ENCODE measurements at places on chromosomes 1 and 21.

DNA sequence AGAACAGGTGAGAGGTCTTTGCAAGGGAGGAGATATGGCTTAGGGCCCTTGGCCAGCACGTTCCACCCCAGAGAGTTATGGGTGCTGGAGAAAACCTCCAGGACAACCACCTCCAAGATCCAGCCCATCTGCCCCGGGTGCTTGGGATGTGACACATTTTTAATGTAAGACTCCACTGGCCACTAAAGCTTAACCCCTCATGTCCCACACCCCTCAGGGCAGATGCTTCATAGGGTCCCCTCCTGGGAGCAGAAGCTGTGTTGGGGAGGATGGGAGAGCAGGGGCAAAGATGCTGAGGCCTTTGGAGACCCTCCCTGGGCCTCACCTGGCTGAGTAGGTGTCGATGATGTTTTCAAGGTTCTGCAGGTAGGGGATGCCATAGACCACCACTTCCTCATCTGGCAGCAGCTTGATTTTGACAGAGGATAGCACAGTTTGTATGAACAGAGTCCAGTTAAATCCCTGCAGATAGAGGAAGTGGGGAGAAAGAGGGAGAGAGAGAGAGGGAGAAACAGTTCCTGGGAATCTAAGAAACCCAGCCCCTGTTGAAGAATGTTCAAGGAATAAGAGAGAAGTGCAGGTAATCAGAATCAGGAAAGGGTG lies 11.9 kb downstream of the PRXL2B start:
- DNase-seq = no peak

- no peak for DNase-seq
Observed at GRCh38 chr1:155207806-155208540, at the start of gene THBS3. Gene THBS3 (minus strand): TSS chr1:155207897. CDS start chr1:155207876, 21 bp downstream.

DNA sequence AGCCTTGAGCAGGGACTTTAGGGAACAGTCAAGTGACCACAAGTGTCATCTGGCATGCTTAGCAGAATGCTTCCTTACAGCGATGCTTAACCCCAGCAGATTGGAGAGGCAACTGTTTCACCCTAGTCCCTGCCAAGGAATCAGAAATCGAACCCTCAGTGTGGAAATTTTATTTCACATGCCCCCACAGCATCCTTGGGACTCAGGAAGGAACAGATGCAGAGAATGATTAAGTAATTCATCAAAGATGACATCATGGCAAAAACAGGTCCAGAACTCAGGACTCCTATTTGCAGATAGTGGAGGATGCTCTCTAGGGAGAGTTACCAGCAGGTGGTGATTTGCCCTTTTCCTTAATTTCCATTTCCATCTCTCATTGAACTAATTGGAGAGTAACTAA lies 333.0 kb upstream of the KAZN start:
- DNase-seq = no peak

- DNase-seq = no peak
Observed at GRCh38 chr1:54009406-54009805, 8.6 kb downstream of the LDLRAD1 start.

GRCh38 chr1:84481317-84481716 lies 2.3 kb downstream of the RPF1 start:
- DNase-seq = no peak

DNA sequence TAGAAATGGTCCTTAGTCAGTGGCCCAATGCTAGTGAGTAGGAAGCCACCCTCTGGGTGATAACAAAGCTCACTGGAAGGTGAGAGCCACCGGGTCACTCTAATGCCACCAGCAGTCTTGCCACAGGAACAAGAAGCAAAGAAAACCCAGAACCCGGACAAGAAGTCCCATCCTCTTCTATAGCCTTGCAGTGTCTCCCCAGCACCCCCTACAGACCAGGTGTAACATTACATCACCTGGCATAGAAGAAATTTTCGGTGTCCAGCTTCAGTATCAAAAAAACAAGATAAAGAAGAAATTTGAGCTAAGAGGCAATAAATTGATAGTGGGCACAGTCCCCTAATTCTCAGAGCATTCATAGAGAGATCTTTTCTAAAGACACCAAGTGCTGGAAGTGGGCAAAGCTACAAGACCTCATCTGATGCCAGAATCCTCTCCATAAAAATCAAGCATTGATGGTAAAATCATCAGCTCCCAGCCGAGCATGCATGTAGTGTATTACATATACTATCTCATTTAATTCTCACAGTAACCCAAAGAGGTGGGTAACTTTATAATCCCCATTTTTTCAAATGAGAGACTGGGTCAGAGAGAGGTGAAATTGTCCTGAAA lies 491.0 kb downstream of the MATN1 start:
- no peak for DNase-seq

- DNase-seq = no peak
Observed at GRCh38 chr21:29664615-29665014, 275.2 kb downstream of the GRIK1 start.

DNA sequence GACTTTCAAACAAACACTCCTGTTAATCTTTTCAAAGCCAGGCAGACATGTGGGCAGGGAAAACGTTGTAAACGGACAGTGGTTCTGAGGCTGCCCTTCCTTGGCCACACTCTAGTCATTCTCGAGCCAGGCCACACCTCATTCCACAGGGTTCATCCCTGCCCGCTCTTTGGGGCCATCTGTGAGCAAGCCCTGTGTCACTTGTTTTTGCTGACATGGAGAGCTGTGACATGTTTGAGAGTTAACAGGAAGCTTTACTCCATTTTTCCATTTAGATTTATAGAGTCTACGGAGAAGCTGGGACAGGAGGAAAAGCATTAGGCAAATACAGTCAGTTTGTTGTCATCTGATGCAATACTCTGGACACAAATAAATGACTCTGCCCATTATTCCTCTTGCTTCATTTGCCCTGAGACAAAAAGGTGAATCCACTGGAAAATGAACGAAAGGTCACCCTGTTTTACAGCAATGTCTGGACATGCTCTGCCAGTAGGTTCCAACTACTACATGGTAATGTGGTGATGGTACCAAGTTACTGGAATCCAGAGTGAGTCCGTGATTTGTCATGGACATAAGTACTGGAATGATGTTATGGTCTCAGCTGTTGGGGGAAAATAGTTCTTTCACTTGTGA lies 126.9 kb downstream of the CLIC6 start:
- no peak for DNase-seq

DNA sequence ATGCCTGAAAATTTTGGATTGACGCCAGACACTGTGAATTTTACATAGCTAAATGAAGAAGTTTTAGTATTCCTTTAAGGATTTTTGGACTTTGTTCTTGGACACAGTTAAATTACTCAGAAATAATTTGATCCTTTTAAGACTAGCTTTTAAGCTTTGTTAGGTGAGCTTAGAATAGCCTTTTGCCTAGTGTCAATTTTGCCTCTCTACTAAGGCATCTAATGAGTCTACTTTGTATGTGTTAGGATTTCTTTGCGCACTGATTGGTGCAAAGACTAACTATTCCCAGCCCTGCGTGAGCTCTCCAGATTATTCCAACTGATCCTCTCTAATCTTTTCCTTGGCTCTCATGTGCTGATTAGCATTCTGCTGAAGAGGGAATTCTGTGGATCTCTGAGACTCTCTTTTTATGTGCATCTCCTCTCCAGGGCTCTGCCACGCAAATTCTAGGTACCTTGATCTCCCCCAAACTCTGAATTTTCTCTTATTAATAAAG lies 128.1 kb upstream of the BCL9 start:
- no peak for DNase-seq

DNA sequence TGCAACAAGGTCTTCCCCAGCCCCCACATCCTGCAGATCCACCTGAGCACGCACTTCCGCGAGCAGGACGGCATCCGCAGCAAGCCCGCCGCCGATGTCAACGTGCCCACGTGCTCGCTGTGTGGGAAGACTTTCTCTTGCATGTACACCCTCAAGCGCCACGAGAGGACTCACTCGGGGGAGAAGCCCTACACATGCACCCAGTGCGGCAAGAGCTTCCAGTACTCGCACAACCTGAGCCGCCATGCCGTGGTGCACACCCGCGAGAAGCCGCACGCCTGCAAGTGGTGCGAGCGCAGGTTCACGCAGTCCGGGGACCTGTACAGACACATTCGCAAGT lies 3.8 kb downstream of the ZBTB18 start:
- no peak for DNase-seq

DNA sequence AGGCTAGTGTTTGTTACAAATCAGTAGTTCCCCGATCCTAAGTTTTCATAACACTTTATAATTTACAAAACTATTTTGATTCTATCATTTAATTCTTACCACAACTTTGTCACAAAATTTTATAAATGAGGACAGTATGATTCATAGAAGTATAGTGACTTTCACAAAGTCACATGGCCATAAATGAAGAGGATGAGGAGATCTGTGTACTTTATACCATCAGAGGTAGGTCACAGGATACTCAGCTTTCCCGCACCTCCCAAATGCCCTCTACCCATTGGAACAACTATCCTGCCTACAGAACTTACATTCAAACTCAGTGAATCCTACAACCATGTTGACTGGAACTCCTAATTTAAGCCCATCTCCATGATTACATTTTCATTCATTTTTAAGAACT lies 56.3 kb downstream of the TNFSF4 start:
- DNase-seq = no peak

DNA sequence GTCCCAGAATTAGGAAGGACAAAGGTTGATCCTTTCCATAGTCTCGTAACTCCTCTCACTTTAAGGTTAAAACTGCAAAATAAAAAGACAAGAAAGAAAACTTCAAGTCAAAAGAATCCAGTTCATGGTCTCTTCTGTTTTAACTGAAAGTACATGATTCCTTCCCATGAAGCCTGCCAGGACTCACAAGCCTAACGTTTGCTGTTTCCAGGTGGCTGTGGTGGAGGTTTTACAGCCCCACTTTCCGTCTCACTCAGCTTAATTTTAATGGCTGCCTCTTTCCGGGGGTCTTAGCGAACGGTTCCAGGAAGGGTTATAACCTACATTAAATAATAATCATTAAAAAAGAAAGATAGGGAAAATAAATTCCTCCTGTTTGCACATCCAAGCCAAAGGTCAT lies 136.8 kb upstream of the SPAG17 start:
- DNase-seq = no peak

DNA sequence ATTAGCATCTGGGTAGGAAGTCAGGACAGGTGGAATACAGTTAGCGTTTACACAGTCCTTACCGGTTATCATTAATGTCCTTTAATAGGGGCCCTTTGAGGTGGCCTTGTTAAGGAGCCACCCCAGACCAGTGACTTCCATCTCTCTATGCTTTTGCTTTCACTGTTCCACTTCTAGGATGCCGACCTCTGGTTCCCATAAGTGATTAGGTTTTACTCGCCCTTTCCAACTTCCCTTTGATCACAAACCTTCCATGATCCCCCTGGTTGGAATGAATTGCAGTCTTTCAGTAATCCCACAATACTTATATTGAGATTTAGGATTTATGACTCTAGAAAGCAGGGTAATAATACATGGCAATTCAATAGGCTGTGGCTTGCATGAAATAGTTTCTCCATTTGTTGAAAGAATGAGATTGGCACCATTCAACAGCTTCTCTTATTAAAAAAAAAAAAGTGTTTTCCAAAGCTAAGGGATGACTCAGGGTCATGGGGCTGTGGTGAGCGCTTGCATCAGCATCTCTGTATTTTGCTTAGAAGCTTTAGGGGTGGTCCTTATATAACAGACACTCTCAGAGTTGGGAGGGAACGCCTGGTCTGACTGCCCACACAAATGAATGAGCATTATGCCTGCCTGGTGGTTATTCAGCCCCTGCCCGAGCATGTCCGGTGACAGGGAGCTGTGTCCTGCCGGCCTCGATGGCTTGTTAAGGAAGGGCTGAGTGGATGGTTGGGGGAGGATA lies 110.5 kb downstream of the CNIH3 start:
- peak; percentile 98 for DNase-seq

DNA sequence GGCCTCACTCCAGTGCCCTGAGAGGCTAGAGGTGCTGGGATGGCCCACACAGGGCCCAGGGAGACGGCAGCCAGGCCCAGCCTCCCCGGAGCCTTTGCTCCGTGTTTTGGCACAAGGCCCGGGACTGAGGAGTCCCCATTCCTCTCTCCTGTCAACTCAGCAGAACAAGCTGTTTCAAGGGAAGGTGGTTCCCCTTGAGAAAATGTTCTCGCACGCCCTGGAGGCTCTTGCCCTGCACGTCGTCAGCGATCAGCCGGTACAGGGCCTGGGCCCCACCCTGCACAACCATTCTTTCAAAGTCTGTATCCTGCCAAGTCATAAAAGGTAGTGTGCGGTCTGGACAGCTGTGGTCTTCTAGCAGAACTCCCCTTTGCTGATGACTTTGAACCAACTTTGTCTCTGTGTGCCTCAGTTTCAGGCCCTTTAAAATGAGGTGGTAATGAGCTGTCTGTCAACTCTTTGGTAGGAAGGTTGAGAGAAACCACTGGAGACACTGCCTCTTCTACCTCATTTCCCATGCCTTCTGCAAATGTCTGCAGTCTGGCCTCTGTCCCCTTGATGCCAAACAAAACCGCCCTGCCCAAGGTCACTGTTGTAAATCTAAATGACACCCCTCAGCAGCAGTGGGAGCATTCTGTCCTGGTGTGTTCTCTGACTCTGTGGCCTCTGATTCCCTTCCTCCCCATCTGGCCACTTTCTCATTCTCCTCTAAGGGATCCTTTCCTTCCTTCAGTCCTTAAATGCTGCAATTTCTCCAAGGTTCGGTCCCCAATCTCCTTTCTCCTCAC lies 138.6 kb upstream of the JUN start:
- DNase-seq = no peak

DNA sequence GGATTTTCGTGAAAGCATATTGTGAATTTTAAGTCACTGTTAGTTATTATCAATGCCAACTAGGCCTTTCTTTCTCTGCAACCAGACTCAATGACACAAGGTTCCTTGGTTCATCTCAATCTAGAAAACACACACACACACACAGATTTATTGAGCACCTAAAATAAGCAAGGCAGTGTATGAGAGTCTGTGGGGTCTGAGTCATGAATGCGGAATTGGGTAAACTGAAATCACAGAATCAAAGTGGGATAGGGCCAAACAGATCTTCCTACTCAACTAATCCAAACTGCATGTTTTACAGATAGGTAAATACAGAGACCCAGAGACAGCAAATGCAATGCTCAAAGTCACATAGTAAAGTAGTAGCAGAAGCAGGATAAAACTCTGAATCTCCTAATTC lies 48.5 kb upstream of the NRDC start:
- no peak for DNase-seq

DNA sequence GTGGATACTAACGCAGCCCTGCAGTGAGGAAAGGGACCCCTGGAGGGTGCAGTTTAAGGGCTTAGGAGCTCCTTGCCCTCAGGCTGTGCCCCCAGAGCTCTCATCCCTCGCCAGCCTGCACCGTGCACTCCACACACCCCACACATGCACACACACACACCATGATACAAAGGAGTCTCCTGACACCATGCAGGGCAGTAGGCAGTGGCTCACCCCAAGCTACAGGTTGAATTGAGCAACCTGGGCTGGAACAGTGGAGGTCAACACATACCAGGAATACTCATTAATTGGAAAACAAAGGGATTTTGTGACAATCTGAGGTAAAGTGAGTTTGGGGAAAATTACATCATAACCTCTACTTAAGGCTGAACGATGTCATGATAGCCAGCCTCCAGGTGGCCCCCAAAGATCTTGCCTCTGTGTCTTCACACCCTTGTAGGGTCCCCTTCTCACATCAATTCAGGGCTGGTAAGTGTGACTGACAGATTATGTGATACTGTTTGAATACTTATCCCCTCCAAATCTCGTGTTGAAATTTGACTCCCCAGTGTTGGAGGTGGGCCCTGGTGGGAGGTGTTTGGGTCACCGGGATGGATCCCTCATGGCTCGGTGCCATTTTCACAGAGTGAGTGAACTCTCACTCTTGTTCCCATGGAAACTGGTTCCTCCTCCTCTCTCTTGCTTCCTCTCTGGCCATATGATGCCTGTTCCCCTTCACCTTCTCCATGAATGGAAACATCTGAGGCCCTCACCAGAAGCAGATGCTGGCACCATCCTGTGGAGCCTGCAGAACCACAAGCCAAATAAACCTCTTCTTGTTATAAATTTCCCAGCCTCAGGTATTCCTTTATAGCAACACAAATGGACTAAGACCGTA lies 111.0 kb upstream of the RAB4A start:
- DNase-seq = no peak

All from retinal pigment epithelial cell (primary cell).